Cerebellum (tissue), 4 donors: ENCODE measurements at places on chromosomes 1 and 21.

DNA sequence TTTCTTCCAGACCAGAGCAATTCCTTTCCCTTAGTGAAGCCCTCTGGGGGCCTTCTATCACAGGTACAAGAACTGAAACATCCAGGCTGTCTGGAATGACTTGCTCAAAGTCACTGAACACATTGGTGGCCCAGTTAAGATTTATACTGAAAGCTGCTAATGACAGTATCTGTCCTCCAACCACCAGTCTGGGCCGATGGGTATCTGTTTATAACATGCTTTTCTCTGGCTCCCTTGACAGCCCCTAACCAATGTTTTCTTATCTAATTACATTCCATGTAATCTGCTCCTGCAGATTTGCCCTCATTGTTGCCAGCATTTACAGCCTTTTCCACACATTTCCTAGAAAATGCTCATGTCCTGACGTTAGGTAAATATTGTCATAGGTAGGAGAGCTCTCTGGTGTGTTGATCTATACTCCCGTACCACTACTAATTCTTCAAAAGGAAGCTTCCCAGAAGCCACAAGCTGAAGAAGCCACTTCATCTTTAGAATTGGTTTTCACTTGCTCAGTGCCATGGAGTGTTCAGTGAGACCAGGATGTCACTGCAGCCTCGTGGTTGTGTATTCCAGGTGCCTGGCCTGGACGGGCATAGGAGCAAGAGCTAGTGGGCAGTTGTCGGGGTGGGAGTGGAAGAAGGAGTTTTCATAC lies 163.9 kb downstream of the TSEN15 start:
- no peak for DNase-seq

DNA sequence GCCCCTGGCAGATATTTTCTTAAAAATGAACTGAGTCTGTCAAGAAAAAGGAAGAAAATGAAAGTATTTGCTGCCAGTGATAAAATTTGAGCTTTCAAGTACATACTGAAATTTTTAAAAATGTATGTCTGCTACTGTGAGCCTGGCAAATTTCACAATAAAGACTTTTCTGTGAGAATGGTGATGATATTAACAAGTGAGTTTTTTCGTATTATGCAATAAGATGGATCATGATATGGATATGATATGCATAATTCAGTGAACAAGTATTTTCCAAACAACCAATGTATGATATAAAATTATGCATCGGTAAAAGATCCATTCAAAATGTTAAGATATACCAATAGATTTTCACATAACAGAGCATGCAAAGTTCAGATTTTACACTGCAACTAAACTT lies 15.9 kb downstream of the ST7L start:
- no peak for DNase-seq

- DNase-seq, result no peak
These were observed 40.4 kb upstream of the EIF4G3 start for GRCh38 chr1:21216835-21217811.

- no peak for DNase-seq
These were observed 28.2 kb downstream of the GPBP1L1 start for GRCh38 chr1:45658171-45658570.

DNA sequence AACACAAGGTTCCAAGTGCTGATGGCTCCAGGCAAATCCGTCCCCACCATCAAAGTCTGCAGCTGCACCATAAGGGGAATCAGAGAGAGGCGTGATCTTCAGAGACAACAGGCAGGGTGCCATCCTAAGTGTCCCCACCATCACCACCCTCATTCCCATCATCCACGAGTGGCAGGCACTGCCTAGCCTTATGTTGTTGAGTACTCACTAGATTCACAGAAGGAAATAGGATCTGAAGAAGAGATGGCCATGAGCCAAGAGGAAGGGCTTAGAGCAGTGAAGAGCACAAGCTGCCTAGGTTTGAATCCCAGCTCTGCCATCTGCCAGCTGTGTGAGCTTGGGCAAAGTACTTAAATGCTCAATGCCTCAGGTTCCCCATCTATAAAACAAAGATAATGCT lies 207.3 kb upstream of the CSF3R start:
- DNase-seq, result no peak

GRCh38 chr21:37940691-37941090 lies 24.4 kb upstream of the KCNJ6 start:
- no peak for DNase-seq

- DNase-seq, result no peak
These were observed 19.3 kb downstream of the F3 start for GRCh38 chr1:94522304-94522703.

DNA sequence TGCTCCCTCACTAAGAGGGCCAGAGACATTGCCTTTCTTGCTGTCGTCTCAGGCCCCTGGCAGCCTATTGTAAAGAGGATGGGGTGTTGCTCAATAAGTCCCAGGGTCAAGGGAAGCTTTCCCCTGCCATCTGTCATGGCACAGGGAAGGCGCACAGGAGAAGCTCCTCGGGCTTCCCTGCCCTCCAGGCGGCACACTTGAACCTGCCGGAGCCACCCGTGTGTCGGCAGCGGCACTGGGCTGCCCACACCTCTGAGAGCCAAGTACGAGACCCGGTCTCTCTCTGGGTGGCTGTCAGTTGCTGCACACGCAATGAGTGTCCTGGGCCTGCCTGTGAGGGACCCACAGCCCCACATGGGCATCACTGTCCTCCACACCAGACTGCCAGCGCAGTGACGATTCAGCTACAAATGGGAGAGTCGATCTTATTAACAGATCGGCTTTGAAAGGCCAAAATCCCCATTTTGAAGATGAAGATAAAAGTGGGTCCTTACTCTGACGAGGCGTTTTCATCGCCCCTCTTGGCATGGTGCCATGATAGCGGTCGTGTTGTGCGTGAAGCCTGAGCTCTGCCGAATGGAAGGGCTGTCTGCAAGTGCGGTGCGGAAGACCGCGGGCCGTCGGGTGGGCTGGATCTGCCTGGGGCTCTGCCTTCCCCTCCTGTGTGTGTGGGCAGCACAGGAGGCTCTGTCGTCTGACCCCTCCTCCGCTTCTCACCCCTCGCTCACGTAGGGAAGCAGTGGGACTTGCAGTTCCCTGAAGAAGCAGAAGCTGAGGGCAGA lies 29.2 kb upstream of the PDXK start:
- no peak for DNase-seq

DNA sequence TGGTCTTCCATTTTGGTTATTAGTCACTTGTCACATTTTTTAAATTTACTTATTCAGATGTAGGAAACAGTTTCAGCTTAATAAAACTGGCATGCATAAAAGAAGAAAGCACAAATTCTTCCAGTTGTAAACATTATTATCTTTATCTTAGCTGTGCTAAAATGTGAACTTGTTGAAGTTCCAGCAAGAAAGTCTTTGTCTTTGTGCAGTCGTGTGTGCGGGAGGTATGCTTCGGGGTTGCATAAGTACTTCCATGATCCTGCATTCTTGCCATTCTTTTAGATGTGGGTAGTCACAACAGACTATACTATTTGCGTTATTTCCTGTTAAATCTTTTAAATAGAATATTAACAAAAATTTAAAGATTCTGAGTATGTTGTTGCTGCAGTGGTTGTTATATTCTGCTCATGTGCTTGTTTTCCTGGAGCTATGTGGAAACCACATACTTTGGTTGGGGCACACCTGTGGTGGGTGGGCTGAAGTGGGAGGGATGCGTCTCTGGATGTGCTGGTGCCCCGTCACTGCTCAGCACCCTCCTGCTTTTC lies 49.9 kb downstream of the CBS start:
- no peak for DNase-seq

- no peak for DNase-seq
These were observed 7.8 kb downstream of the RASAL2 start for GRCh38 chr1:178101654-178102053.

GRCh38 chr1:43311521-43311920 lies 10.7 kb downstream of the TIE1 start:
- DNase-seq, result no peak

DNA sequence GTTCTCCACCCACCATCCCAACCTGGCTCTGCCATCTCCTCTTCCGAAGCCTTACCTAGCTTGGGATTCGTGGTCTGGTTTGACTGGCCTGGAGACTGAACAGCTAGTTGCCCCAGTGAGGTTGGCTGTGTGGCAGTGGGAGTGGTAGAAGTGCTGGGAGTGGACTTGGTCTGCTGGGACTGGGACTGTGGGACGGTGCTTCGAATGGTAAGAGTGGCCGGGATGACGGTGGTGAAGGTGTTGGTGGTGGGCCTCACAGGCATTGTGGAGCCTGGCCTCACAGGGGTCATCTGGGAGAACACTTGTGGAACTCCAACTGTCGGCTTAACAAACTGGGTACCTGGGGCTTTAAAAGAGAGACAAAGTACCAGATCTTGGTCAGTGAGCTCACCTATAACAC lies 28.7 kb downstream of the PSMB4 start:
- DNase-seq, result no peak

- DNase-seq, result no peak
These were observed 121.6 kb downstream of the GLIS1 start for GRCh38 chr1:53617382-53617781.

- DNase-seq, result no peak
These were observed 259.2 kb downstream of the TOMM20 start for GRCh38 chr1:234869182-234870019.

DNA sequence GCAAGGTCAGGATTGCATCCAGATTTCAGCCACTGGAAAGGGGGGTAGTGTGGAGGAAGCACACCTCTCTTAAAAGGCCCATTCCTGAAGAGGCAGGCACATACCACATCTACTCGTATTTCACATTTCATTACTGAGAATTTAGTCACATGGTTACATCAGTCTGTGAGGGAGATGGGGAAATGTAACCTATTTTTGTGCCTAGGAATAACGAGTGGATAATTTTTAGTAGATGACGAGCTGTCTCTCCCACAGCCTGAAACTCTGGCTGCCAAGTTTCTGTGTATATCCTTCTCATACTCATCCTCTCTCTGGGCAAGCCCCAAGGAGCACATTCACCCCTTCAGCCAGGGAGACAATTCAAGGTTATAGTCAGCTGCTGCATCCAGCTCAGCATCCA lies 10.3 kb upstream of the C21orf91 start:
- no peak for DNase-seq

DNA sequence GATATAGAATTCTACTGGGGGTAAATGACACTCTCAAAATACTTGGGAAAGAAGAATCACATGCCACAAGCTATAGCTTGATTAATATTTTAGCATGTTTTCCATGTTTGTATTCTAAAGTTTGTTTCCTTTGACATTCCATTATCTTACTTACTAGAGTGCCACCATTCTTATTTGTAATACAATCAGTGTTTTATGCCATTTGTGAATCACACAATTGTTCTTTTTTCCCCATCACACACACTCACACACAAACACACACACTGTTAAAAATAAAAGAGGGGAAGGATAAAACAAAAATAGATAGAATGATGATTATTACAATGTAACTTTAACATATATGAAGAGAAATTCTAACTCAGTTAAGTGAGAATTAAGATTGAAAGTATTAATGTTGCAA lies 16.0 kb upstream of the TEKT2 start:
- DNase-seq, result no peak

DNA sequence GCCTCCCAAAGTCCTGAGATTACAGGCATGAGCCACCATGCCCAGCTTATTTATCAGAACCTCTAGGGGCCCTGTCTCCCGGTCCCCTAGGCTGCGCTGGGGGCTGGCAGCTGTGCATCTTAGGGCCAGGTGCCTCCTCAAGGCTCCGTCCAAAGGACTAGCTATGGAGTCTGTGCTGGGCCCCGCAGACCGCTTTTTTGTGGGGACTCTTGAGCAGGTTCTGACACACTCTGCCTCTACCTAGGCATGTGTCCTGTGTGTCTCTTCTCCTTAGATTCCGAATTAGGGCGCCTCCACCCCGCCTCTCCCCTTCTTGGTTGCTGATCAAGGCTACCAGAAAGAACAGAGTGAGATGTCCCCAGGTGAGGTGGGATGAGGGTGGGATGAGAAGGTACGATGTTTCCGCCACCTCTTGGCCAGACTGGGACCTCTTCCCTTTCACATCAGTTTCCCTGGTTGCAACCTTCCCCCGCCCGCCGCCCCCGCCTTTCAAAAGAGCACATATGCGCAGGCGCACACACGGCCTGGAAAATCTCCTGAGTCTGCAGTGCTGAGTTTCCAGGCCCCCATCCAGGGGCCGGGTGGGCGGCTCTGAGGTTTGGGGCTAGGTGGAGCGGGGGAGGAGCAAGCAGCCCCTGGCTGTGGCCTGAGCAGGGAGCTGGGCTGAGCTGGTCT lies 5.0 kb upstream of the PTPN7 start:
- no peak for DNase-seq

GRCh38 chr21:42375506-42375905 lies 9.2 kb upstream of the TFF1 start:
- no peak for DNase-seq

GRCh38 chr21:17550671-17551308 lies 37.9 kb downstream of the CXADR start:
- no peak for DNase-seq

- DNase-seq, result no peak
These were observed 128.2 kb downstream of the GALNT2 start for GRCh38 chr1:230195199-230195598.

DNA sequence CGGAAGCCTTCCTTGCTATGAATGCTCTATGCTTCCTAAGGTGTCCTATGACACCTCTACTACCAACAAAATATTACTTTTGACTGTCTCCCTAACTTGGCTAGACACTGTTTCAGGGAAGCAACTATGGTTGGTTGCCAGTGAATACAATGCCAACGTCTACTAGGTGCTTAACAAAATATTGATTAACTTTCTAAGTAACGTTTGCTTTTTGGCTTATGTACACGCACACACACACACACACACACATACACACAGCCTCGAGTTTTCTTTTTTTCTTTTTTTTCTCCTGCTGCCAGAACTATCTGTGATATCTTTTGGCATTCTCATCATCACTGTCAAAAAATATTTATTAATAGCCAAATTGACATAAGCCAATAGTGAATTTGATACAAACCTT lies 864.0 kb downstream of the PLA2G4A start:
- DNase-seq, result no peak

DNA sequence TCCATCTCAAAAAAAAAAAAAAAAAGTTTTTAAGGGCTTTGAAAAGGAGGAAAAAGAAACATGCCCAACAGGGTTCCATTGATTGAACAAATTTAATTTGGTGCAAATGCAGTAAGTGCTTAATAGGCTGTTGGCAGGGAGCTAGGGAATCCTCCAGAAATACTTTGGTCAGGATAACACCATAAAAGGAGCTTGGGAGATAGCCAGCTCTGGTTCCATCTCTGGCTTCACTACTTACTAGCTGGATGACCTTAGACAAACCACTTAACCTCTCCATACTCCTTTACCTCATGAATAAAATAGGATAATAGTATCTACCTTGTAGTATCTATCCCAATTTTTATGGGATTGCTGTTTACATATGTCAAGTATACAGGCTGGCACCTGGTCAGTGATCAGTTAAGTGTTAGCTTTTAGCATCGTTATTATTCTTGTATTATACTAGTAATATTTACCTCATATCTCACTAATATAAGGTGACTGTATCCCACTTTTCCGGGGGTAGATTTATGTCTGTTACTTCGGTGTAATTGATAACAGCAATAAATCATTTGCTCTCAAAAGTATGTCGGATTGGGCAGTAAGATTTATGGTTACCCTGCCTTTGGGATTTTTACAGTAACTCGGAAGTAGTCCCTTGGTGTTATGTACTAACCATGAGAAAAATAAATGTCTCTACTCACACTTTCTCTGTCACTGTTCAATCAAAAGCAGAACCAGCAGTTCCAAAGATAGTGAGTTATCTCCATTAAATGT lies 36.4 kb downstream of the BTG3 start:
- DNase-seq, result no peak
